CD4-positive, alpha-beta T cell (primary cell): ENCODE measurements at places on chromosomes 3 and 15. TPM values are rescaled to one million over a fixed set of nuclear protein-coding genes. Genes with fewer than 3 reads are reported as not detected.

DNA sequence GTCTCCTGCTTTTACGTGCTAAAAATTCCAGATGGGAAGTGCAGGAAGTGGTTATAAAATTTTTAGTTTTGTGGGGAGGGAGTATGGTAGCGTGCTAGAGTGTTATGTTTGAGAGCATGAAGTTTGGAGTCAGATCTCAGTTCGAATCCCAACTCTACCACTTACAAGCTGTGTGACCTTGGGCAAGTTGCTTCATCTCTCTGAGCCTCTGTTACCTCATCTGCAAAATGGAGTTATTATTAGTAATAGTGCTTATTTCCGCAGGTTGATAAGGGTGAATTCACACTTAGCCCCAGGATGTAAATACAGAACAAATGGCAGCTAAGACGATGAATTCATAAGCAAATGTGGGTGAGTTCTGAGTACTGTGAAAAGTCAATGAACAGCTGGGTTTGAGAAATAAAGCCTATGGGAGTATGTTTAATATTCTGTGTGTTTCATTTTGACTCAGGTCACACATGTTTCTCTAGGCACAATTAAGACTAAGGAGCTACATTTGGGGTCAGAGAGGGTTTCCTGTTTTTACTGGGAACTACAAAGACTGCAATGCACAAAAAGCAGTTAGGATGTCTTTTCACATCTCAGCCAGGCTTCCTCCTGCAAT lies 73.1 kb upstream of the FEZF2 start:
- DNase-seq: no peak

- no peak for DNase-seq
These were observed 72.2 kb downstream of the KLF13 start for GRCh38 chr15:31398677-31399301.

Gene GOLGA6A
- 0.42 TPM for total RNA-seq

Gene BCL2A1
- total RNA-seq: 20.0 TPM
